ENCODE measurements at places on chromosomes 6 and 20.

- DNase-seq: no peak
These were observed 59.6 kb upstream of the PHIP start for GRCh38 chr6:79137671-79138070.

DNA sequence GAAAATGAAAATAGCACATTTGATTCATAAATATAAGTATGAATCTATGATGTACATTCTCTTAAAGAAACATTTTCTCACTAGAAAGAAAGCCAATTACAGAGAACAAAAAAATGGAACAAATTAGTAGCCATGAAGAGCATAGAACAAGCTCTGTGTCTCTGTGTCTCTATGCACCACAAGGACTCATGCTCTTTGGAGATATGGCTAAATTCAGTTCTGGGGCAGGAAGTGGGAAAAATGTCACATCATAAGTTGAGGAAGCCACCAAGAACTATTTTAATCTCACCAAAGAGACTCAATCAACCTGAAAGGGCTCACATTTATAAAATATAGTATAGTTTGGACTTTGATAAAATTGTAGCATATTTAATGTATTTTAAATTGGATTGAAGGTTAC, 1259.8 kb upstream of the GJE1 start:
- DNase-seq: no peak

GRCh38 chr6:26217714-26218075, 130.5 kb downstream of the HFE start:
- DNase-seq: peak; percentile 69

DNA sequence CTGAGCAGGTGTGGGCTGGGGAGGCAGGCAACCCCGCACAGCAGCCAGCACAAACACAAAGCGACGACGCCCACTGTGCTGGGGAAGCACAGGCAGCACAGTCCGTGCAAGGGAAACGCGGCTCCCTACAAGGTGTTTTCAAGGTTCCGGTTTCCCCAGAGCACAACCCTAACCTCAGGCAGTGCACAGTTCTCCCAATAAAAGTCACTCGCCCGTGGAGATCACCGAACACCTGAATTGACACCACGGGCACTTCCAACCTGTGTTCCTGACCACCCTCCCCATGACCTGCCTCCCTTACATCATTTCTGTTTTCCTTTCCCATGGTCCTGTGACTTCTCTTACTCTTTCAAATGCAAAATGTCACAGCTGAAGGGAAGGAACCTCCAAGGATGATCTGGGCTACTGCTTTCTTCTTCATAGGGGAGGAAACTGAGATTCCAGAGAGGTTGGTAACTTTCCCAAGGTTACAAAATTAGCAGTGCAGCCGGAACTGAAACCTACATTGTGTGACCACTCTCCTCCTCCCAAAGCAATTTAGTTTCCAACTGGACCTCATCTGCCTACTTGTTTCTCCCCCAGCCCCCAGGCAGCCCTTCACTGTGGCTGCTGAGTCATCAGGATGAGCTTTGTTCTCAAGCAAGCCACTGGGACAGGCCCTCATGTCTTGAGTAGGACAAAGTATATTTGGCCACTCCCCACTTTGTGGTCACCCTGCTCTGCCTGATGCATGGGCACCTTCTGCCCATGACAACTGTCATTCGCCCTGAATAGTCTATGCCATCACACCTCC, 125.3 kb downstream of the ATXN1 start:
- peak; percentile 88 for DNase-seq

DNA sequence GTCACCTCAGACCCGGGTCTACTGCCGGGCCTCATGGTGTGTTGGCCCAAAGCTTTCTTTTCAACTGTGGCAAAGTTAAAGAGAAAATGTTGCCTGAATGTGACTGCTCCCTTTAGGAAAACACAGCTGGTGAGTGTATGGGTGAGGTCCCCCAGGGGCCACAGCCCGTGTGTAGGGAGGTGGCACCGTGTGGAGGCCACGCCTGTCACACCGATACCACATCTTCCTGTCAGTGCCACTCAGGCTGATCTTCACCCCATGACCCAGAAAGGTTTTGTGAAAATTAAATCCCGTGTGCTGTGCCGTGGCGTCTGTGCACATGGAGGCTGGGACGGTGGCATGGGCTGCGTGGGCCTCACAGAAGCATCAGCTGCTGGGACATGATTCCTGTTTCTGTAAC, 10.7 kb upstream of the ADRM1 start:
- no peak for DNase-seq

DNA sequence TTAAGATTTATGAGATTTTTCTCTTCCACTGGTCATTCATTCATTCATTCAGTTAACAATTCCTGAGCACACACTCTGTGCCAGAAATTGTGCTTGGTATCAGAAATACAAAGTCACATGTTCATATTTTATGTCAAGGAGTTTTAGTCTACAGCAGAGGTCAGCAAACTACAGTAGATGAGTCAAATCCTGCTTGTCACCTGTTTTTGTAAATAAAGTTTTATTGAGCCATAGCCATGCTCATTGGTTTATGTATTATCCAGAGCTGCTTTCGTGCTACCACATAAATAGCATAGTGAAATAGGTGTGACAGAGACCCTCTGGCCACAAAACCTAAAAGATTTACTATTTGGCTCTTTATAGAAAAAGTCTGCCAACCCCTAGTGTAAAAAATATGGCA, 46.8 kb downstream of the THEMIS start:
- DNase-seq: no peak

All from fibroblast of skin of right biceps (primary cell).